ENCODE measurements at places on chromosomes 7 and 10.

- DNase-seq: no peak
Measured at GRCh38 chr7:101216001-101216859, 1.2 kb downstream of the PLOD3 start.

- DNase-seq: no peak
Measured at GRCh38 chr7:46776790-46777189, 805.1 kb downstream of the TNS3 start.

GRCh38 chr7:141999058-141999623, 3.5 kb downstream of the MGAM start:
- no peak for DNase-seq

DNA sequence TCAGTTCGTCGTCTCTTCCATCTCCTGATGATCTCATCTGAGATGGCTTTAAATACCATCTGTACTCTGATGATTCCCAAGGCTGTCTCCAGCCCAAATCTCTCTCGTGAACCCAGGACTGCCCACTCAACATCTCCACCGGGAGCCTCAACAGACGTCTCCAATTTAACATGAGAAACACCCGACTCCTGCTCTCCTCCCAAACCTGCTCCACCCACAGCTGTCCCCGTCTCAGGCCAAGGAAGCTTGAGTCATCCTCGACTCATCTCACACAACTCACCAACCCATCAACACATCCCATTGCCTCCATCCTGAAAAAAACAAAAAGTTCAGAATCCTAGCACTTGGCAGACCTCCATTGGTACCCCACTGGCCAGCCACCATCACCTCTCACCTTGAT, 29.7 kb upstream of the CALN1 start:
- peak; percentile 42 for DNase-seq

DNA sequence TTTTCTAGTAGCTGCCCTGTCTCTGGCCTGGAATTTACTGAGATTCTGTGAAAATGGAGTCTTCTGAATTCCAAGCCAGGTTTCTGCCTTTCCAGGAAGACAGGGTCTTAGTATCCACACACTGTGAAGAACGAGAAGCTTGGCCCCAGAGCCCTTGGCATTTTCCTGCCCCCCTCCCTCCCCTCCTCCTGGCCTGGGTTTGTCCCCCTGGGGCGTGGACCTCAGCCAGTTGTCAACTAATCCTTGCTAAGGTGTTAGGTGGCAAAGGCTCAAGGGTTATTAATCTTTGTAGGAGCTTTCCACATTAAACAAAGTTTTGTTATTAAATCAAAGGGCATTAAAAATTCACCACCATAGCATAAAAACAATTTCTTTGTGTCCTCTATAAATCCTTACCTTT, 329.5 kb downstream of the RNLS start:
- no peak for DNase-seq

DNA sequence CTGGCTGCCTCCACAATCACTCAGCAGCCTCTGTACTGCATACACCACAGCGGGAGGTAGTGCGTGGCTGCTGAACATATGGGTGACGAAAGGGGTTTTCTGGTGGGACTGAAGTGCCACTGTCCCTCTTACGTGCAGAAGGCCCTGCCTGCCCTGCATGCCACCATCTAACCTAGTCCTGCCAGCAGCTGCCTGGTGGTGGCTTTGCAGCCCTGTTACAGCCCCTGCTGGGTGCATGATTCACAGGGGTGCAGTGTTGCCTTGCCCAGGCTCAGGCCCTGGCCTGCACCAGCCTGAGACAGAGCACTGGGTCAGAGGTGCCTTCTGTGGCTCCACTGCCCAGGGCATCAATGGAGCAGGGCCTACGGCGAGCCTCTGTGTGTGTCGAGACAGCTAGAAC, 50.1 kb downstream of the SYPL1 start:
- no peak for DNase-seq

DNA sequence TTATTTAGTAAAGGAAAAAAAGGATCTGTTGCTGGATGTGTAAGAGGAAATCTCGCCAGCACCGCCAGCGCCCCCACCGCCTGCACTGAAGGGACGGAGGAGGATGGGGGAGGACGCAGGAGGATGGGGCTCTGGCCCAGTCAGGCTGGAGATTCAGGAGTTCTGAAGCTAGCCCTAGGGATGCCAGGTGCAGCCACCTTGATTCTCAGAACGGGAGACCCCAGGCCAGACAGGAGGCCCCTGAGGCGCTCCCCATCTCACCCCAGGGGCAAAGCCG, 1.3 kb downstream of the CAMK2B start:
- DNase-seq: peak; percentile 10

GRCh38 chr10:130921461-130921860, 390.1 kb downstream of the TCERG1L start:
- no peak for DNase-seq

- peak; percentile 58 for DNase-seq
Measured at GRCh38 chr7:157337316-157338149, 729 bp downstream of the DNAJB6 start.

- DNase-seq: peak; percentile 21
Measured at GRCh38 chr10:50326757-50327701, 75.7 kb upstream of the ASAH2 start.

DNA sequence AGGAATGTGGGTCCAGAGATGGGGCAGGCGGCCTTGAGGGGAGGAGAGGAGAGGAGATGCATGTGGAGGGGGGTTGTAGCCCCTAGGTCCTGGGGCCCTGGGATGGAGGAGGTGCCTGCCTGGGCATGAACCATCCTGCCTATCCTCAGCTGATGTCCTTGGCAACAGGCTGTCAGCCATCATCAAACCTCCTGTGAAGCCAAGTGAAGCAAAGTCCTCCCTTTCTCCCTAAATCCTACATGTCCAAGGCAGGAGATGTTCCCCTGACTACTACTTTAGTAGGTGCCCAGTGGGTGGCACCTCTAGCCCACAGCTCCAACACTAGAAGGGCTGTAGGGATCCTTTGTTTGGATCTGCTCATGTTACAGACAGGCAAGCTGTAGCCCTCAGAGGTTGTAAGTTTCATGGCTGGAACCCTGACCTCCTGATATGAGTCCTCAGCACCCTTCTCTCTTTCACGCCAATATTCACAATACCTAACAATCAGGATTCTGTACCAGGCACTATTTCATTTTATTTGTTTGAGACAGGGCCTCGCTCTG, 66.6 kb upstream of the SYPL1 start:
- DNase-seq: peak; percentile 49

GRCh38 chr10:3866332-3866731, 81.3 kb upstream of the KLF6 start:
- no peak for DNase-seq

- DNase-seq: no peak
Measured at GRCh38 chr10:110825508-110825907, 46.2 kb upstream of the PDCD4 start.

DNA sequence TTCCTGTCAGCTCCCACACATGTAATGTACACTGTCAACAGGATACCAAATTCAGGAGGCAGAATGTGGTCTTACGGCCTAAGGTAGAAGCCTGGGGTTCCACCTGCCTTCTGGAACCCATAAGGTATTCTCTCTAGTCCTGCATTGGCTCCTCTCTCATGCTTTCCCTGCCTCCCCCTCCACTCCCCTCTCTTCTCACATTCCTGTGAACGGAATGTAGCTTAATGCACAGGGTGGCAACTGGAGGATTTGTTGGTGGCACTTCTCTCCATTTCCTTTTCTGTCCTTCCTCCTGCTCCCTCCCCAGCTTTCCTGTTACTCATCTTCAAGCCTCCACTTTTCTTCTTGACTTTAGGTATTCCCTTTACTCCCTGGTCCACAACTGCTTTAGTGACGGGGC, 11.5 kb upstream of the FLNC start:
- no peak for DNase-seq

- DNase-seq: no peak
Measured at GRCh38 chr10:4064489-4064888, 279.5 kb upstream of the KLF6 start.

DNA sequence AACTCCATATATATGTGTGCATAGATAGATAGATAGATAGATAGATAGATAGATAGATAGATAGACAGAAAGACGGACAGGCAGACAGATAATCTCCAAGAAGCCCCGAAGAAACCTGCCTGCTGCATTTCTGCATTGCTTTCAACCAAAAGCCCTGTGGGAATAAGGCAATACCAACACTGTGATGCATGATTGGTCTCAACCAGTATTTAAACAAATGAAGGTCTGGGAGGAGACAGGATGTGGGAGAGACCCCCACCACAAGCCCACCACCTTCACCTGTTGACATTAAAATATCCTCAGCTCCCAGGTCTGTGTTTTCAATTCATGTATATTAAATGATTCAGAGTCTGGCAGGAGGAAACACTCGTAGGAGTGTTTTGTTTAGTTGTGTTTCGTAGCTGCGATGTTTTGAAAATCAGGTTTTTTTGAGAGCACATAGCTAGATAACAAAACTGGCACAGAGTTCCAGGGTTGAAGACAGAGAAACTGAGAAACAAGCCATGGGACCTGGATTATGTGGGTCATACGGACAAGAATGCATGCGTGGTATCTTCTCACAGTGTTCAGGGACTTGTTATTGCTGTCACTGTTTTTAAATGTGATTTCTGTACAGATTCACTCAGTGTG, 200.7 kb upstream of the AHR start:
- DNase-seq: no peak

DNA sequence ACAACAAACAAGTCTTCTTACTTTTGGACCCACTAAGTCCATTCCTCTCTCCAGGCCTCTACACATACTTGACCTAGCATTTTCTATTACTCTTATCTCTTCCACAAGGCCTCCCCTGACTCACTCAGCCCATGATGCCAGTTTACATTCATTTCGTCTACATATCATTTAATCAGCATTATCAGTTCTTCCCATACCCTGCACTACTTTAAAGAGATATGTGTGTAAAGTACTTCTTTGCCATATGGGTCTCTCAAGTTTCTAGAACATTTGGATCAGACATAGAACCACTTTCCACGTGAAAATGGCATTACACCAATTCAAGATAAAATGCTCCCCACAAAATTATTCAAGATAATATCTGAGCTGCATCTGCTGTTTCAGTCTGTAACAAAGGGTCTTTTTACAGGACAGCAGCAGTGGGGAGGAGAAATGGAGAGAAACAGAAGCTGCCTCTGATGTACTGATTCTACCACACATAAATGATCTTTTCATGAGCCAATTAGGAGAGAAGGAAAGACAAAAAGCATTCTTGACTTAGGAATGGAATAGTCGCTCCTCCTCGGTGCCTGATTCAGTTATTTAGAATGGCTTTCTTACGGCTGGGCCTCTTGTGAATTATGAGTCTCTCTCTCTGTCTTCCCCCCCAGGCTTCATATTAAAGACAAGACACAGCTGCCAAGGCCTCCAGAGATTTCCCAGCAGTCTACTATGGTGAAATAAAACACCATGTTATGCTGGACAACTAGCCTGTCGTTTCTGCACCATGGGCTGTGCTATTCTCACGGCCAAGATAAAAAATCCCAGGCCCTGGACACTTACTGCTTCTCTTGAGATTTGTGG, 46.9 kb upstream of the SEPTIN7 start:
- DNase-seq: no peak

DNA sequence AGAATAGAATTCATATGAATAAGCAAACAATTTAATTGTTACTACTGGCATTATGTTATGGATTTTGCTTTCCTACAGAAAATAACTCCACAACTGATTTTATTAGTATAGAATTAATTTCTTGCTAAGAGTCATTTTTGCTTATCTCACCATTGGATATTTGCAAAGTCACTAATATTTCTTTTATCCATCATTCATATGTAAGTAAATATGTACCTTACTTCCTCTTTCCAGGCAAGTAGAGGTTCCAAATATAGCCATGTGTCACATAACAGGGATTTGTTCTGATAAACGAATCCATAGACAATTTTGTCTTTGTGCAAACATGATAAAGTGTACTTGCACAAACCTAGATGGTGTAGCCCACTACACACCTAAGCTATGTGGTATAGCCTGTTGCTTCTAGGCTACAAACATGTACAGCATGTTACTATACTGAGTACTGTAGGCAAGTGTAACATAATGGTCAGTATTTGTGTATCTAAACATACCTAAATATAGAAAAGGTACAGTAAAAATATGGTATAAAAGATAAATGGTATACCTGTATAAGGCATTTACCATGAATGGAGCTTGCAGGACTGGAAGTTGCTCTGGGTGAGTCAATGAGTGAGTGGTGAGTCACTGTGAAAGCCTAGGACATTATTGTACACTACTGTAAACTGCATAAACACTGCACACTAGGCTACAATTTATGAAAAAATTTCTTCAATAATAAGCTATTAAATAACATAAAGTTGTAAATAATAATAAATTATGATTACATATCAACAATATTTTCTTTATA, 18.3 kb downstream of the KLLN start:
- DNase-seq: no peak

DNA sequence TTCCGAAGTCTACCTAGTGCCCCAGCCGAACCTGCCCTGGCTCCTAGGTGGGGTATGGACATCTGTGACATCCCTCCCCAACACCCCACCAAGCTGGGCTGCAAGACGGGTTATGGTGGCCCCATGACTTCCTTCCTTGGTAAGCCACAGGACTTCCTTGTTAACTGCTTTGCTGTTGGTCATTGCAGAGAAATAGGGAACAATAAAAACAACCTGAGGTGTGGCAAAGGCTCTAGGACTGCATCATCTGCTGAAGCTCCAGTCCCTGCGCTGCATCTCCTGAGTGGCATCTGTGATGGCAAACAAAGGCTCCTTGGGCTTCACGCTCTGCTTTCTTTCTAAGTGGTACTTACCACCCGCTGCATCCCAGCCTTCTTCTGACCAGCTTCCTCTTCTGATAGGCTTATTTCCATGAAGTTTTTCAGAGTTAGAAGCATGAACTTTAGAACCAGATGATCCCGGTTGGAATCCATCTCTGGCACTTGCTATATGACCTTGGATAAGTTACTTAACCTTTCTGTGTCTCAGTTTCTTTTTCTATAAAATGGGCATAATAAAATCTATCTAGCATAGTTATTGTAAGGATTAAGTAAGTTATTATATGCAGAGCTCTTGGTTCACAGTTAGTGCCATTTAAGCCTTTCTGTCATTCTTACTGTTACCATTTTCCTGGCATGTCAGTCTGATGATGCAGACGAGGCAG, 216.8 kb downstream of the RPS24 start:
- DNase-seq: no peak

DNA sequence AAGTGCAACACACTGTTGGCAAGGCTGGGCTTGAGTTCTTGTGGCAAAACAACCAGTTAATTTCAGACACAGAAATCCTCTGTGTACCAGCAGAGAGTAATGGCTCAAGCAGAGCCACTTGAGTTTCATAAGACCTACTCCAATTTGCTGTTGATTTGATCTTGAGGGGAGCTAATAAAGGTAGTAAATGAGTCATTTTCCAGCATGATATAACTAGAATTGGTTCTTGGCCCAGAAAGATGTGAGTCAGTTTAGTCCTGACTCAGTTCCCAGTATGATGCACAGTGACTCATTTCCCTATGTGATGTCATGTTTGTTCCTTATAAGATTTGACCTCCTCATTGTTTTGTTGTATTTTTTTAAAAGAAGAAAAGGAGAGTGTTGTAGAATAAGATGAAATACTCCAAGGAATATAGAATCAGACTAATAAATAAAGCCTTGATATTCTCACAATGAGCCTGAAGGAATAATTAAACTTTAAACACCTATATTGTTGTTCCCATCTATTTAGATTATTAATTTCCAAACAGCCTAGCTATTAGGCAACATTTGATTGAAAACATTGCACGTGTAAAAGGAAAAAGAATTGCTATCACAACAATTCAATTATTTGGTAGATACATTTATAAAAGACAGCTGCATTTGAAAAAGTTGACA, 186.2 kb downstream of the REEP3 start:
- DNase-seq: peak; percentile 84
